ENCODE measurements at places on chromosomes 5 and 9.

GRCh38 chr5:103243665-103244064 is 14.9 kb upstream of the MACIR start:
- DNase-seq: no peak

- DNase-seq: no peak
These were observed 47.2 kb downstream of the RAB24 start for GRCh38 chr5:177256296-177256695.

- no peak for DNase-seq
These were observed 92.6 kb downstream of the TRPM6 start for GRCh38 chr9:74795081-74795480.

DNA sequence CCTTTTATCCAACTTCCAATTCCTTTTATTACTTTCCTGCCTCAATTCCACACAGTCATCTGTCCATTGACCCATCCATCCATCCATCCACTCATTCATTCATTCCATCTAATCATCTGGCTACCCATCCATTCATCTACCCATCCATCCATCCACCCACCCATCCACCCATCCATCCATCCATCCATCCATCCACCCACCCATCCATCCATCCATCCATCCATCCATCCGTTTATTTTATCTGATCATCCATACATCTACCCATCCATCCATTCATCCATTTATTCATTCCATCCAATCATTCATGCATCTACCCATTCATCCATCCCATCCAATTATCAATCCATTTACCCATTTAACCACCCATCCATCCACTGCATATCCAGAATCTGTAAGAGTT is 11.6 kb downstream of the PAEP start:
- no peak for DNase-seq

DNA sequence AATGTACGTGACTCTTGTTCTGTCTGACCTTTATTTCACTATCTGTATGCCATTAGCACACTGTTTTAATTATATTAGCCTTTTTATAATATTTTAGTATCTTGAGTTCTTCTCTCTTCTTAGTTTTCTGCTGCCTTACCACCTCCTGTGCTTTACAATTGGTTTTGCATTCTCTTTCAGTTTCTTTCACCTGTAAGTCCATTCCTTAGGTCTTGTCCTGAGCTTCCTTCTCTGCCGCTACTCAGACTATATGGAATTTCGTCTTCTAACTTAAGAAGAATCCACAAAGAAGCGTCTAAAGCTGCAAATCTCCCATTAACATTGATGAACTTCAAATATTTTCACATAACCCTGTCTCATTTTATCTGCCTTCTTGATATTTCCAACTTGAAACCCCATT is 642.9 kb downstream of the MAT2B start:
- DNase-seq: no peak

GRCh38 chr5:145699846-145700245 is 135.3 kb downstream of the PRELID2 start:
- no peak for DNase-seq

DNA sequence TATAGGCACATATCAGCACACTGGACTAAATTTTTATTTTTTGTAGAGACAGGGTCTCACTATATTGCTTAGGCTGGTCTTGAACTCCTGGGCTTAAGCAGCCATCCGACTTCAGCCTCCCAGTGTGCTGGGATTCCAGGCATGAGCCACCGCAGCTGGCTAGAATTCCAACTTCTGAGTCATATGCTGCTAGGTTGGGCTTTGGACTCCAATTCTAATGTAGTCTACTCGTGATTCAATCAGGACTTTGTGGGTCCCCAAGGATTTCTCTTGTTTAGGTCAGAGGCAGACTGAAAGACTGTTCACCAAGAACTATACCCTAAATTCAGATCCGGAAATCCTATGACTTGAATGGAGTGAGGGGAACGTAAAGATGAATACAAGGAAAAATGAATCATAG is 68.2 kb upstream of the CHD1 start:
- DNase-seq: no peak

- no peak for DNase-seq
These were observed 23.3 kb upstream of the MGAT1 start for GRCh38 chr5:180825768-180826525.

- DNase-seq: no peak
These were observed 5.9 kb downstream of the RGMB start for GRCh38 chr5:98779264-98779877.

- no peak for DNase-seq
These were observed 30.3 kb downstream of the FOXD1 start for GRCh38 chr5:73418244-73418691.

DNA sequence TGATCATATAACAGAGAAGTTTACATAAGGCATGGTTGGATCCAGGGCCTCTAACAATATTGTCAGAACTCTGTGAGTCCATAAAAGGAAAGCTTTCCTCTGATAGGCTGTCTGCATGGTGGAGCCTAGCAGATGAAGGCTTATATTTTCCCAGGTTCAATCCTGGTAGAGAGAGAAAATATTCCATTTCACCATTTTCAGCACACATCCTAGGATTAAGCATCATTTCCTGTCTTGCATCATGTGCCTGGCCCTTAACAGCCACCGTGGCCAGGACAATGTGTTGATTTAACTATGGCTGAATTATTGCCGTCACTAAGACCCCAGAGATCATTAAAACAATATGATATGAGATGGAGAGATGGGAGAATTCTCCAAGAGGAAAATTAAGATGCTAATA is 90.9 kb upstream of the GRIA1 start:
- DNase-seq: no peak

DNA sequence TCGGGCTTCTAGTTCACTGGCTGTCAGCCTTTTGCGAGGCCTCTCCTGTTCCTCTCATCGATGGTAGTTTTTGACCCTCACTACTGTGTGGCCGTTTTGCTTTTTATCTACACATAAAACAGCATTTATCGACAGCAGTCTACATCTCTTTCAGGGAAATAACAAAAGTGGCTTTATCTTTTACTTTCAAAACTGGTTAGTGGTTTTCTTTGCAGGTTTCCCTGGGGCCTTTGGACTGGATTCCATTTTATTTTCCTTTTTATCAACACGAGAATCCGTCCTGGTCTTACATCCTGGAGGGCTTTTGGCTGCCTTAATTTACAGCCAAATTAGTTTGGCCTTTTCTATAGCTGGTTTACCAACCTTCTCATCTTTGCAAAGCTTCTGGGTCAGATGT is 793 bp upstream of the PKD2L2 start:
- no peak for DNase-seq

- DNase-seq: no peak
These were observed 29.0 kb upstream of the MYORG start for GRCh38 chr9:34405719-34406118.

- DNase-seq: no peak
These were observed 96.8 kb upstream of the ITGA2 start for GRCh38 chr5:52892242-52892878.

- no peak for DNase-seq
These were observed 87.6 kb downstream of the FREM1 start for GRCh38 chr9:14822666-14823065.

GRCh38 chr9:19992556-19992955 is 203.7 kb upstream of the SLC24A2 start:
- no peak for DNase-seq

- no peak for DNase-seq
These were observed 101.3 kb downstream of the PHF2 start for GRCh38 chr9:93677641-93678136.

- peak; percentile 36 for DNase-seq
These were observed at the start of gene AQP3 for GRCh38 chr9:33446946-33447798. TSS of gene AQP3 (minus strand) at chr9:33447593. CDS start at chr9:33447530, 63 bp downstream.

DNA sequence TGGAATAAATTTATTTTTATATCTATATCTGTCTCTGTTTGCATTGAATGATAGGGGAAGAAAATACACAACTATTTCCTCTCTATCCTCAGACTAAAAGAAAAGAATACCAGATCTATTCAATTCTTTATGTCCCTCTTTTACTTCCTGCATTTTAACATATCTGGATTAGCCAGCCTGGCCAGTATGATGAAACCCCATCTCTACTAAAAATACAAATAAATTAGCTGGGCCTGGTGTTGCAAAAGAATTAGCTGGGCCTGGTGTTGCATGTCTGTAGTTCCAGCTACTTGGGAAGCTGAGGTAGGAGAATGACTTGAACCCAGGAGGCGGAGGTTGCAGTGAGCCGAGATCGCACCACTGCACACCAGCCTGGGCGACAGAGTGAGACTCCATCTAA is 182.0 kb downstream of the LURAP1L start:
- DNase-seq: no peak

DNA sequence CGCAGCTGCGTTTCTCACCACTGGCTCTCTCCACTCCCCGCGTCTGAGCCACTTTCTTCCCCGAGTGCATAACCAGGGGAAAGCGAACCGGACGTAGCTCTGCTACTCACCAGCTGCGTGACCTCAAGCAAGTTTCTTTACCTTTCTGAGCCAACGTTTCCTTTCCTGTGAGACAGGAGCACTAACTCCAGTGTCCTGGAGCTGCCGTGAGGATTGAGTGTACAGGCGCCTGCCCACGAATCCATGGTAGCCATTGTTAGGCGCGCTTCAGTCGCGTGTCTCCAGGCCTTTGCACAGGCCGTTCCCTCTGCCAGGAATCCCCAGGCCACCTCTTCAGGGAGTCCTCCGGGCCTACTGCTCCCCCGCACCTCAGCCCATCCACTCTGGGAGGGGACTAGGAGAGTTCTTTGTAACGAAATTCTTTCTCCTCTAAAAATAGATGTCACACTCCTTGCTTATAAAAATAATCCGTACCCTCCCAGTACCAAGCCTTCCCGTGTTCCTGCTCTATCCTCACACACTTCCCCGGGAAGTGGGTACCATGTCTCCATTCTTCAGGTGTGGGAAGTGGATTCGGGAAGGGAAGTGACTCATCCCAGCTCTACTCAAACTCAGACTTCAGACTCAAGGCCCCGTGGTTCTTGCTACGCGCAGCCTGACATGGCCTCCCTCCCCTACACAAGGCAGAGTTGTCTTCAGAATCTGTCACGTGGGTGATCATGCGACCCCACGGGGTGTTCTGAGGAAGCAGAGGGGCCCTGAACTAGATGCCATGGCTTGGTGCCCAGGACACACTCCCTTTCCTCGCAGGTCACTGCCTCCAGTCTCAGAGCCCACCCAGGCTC is 16.1 kb upstream of the CRB2 start:
- peak; percentile 67 for DNase-seq

DNA sequence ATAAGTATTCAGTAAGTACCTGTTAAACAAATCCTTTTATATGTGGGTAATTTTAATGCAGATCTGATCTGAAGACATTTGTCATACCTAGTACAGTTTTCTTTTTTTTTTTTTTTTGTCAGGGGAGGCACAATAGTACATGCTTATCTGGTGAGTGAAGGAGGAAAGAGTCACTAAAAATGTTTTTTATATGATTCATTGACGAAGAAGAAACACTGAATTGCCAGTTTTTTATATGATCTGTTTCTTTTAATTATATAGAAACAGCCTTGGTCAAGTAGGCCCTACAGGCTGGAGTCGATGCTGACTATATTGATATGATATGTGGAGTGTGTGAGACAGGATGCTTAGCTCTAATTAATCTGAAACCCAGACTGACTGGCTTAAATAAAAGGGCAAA is 315.2 kb downstream of the PSAT1 start:
- no peak for DNase-seq
